Activated naive CD4-positive, alpha-beta T cell treated with anti-CD3 and anti-CD28 coated beads, Interleukin-2, amount 50 U/mL, for 72 hours (primary cell): ENCODE measurements at places on chromosomes 5 and 9. TPM values are rescaled to one million over a fixed set of nuclear protein-coding genes. Genes with fewer than 3 reads are reported as not detected.

ANKRD20A1 gene
- 3.1 TPM for total RNA-seq

NR6A1 gene
- total RNA-seq, result 0.84 TPM

SOX30 gene
- 0.14 TPM for total RNA-seq

PCDHB12 gene
- total RNA-seq, result not detected

HACD4 gene
- total RNA-seq, result 0.87 TPM

GABRA6 gene
- not detected for total RNA-seq

PLPP7 gene
- total RNA-seq, result 0.37 TPM

FCHSD1 gene
- total RNA-seq, result 44.9 TPM

SPATA31D4 gene
- total RNA-seq, result not detected

CCDC69 gene
- 21.0 TPM for total RNA-seq

CTNND2 gene
- not detected for total RNA-seq

DNA sequence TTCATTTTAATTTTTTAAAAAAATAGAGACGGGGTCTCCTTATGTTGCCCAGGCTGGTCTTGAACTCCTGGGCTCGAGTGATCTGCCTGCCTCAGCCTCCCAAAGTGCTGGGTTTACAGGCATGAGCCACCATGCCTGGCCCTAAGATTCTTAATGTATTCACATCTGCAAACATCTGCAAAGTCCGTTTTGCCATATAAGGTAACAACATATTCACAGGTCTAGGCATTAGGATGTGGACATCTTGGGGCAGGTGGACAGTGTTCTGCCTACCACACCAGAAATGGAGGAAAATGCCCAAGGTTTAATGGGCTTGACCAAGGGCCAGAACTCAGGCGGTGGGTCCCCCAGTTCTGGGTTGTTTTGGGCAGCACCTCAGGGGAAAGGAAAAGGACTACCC, 41.6 kb upstream of the VDAC1 start:
- DNase-seq, result no peak

DNA sequence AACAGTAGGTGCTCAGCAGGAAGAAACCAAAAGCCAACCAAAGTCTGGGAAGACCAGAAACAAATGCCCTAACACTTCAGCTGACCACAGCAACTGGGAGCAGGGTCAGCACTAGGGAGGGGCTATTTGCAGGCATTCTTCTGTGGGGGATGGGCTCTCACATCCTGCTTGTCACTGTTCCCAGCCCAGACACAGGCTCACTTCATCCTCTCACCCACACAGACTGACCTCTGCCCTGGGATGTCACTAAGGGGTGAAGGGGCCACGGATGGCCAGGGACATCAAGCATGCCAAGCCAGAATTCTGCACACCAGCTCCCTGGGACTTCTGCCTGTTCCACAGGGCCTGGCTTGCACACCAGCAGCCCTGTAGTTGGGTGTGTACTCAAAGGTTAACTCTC, 28.7 kb downstream of the GFRA3 start:
- DNase-seq, result no peak

GRCh38 chr9:70044490-70045307, 1.1 kb downstream of the MAMDC2 start:
- no peak for DNase-seq

DNA sequence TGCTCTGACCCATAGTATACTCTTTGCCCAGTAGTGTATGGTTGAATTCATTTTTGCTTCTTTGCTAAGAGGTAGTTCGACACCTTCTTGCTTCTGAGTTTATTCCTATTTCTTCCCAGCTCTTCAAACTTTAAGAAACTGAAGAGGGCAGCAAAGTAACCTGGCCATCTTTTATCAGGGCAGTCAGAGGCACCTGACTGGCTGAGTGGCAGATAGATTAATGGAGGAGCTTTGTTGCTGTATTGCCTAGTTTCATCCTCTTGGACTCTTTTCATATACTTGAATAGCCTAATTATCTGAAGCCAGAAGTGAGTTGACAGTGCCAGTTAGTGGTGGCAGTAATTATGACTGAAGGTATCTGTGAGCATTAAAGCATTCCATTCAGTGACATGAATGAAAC, 82.5 kb downstream of the UHRF2 start:
- DNase-seq, result no peak

- DNase-seq, result no peak
Measured at GRCh38 chr5:108900668-108901067, 153.0 kb downstream of the FER start.

GRCh38 chr9:124530246-124530645, 23.0 kb upstream of the NR5A1 start:
- DNase-seq, result no peak

DNA sequence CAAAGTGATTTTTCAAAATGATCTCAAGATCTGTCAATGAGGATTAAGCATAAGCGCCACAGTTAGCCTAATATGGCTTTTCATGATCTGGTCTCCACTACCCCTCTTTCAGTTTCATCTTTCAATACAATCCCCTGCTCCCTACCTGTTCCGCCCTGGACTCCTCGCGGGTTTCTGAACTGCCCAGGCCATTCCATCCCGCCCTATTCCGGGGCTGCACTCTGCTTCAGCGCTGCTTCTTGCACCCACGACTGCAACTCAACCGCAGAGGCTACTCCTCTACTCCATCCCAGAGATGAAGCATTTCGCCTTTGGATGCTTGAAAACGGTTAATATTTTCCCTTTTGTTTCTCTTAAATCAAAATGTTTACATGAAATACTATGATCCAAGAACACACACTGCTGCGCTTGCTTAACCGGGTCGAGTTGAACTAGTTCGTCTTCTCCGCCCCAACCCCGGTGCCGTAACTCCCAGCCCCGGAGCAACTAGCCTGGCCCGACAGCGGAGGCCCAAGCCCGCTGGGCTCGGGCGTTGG, 716 bp upstream of the OTULIN start:
- DNase-seq, result no peak

DNA sequence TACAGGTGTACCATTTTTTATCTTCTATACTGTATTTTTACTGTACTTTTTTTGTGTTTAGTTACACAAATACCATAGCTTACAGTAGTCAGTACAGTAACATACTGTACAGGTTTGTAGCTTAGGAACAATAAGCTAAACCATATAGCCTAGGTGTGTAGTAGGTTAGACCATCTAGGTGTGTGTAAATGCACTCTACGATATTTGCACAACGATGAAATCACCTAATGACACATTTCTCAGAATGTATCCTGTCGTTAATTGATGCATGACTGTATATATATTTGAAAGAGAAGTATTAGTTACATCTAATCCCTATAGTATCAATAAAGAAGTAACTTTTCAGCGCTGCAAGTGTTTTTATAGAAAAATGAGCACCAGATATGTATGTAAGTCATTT, 138.8 kb downstream of the TRPM6 start:
- DNase-seq, result no peak

DNA sequence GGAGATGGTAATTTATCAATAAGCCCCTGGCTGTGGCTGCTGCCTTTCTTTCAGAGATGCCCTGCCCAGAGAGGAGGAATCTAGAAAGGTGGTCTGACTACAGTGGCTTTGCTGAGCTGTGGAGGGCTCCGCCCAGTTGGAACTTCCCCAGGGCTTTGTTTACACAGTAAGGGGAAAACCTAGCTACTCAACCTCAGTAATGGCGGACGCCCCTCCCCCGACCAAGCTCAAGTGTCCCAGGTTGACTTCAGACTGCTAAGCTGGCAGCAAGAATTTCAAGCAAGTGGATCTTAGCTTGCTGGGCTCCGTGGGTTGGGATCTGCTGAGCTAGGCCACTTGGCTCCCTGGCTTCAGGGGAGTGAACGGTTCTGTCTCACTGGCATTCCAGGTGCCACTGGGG, 865.4 kb upstream of the ACO1 start:
- peak; percentile 13 for DNase-seq

- no peak for DNase-seq
Measured at GRCh38 chr9:114869845-114870244, 60.5 kb downstream of the TNFSF8 start.

- no peak for DNase-seq
Measured at GRCh38 chr5:74787424-74787823, 20.4 kb downstream of the NSA2 start.

- DNase-seq, result no peak
Measured at GRCh38 chr9:122348288-122348777, 22.5 kb upstream of the PTGS1 start.

GRCh38 chr9:95481000-95481399, 35.8 kb downstream of the PTCH1 start:
- DNase-seq, result no peak

DNA sequence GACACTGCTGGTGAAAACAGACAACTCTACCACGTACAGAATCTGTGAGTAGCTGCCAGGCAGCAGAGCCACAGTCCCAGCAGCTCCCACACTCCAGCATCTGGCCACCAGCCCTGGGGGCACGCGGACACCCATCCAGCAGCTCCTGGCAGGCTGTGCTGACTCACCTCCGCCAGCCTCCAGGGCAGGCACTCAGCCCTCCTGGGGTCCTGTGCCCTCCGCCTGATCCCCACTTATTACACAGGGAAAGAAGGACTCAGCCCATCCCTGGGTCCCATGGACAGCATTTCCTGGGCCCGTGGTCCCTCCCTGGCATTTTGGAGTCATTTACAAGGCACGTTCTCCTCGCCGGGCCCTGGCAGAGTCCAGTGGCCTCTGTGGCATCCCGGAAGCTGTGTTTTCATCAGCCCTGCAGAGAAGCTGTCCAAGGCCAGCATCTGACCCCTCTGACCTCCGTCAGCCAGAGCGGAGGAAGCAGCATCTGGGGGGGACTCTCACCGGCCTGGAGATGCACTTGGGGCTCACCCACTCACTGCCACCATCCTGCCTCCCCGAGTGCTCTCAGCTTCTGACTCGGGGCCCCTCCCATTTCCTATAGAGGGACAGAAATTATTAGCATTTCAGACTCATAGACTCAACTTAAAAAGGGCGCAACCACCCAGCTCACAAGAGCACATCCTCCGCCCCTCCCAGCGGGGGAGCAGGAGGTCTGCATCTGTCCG, 21.6 kb downstream of the PAEP start:
- DNase-seq, result no peak

DNA sequence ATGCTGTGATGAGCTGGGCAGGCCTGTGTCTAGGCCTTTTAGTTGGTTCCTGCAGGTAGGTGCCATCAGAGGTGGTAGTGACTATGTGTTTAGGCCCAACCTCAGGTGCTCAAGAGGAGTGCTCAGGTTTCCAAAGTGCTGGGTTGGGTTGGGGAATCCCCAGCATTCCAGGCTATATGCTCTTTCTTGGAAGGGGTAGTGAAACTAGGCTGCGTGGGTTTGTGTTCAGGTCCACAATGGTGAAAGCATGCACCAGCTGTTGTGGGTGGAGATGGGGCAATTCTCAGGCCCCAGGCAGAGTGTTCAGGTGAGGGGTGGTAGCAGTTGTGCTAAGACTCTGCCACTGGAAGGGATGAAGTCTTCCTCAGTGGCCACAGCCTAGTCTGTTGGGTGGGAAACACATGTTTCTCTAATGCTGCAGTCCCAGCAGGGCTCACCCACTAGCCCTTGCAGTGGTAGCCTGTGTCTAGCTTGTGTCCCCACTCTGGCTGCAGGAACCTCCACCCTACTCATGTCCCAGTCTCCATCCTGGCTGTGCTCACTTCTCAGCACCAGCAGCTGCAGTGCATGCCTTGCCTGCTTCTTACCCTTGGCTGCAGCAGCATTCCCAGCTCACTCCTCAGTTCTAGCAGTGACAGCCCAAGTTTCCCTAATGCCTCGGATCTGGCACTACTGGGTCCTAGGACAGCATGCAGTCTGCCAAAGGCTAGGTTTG, 78.9 kb downstream of the FAM170A start:
- DNase-seq, result no peak

DNA sequence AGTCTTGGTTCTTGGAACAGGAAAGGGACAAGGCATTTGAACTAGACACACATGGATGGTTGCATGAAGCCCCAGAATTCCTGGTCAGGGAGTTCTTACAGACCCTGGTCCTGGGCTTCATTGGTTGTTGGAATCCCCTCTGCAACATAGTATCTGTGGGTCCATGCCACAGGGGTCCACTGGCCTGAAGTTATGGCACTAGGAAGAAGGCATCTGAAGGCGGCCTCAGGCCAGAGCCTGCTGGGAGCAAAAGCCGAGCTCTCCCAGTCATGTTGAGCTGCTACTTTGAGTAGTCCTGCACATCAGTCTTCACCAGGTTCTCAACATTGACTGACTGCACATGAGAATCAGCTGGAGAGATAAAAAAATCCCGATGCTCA, 71.1 kb upstream of the PITX1 start:
- no peak for DNase-seq

GRCh38 chr5:153974131-153974812, 64.4 kb downstream of the FAM114A2 start:
- DNase-seq, result no peak

DNA sequence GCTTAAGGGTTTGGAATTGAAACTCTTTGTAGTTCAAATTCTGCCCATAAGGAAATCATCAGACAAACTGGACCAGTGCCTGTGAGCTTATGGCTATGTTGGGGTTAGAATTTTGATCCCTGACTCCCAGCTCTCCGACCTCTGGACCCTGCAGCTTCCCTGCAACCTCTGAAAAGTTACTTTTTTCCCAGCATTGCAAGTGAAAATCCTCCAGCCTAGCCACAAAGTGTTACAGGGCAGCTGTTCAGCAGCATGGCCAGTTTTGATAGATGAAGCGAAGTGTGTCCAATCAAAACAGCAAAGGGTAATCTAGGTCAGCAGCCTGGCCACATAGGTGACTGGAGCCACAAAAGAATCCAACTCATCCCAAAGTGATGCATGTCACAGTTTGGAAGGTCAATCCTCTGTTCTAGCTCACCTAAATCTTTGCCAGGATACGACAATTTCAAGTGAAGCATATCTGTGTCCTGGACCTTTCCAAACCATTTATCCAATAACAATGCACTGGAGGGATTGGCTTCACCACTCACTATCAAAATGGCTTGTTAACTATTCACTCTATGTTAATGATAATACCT, 4.7 kb upstream of the CPEB4 start:
- DNase-seq, result no peak

DNA sequence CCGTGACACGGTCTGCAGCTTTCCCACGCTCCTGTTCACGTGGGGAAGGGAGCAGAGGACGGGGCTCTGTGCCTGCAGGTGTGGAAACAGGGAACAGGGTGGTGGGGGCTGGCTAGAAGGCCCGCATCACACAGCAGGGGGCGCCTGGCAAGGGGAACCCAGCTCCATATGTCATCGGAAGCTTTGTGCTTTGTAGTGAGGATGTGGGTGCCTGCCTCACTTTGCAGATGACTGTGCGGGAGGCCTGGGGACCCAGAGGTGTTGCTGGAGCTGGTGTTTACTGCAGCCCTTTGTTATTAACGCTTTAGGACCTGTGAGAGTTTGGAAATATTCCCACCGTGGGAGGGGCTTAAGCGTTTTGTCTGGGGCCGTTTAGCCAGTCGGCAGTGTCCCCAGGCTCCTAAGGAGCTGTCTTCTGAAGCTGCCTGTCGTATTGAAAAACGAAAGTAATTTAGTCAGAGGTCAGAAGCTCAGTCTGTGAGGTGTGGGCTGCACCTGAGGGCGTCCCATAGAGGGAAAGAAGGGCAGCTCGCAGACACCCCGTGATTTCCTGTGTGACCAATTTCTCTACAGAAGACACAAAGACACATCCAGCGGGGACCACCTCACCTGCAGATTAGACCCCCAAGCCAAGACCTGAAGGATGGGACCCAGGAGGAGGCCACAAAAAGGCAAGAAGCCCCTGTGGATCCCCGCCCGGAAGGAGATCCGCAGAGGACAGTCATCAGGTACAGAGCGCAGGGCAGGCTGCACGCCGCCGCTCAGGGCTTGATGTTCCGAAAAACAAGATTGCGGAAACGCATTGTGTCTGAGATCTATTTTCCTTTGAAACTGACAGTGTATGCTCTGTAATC, 9.1 kb downstream of the MAN1B1 start:
- DNase-seq, result peak; percentile 86

GRCh38 chr9:134670042-134670525, 28.5 kb downstream of the COL5A1 start:
- no peak for DNase-seq
